ENCODE measurements at places on chromosomes 5 and 9.

- no peak for DNase-seq
Measured at GRCh38 chr9:8679371-8679822, 879.8 kb upstream of the DMAC1 start.

DNA sequence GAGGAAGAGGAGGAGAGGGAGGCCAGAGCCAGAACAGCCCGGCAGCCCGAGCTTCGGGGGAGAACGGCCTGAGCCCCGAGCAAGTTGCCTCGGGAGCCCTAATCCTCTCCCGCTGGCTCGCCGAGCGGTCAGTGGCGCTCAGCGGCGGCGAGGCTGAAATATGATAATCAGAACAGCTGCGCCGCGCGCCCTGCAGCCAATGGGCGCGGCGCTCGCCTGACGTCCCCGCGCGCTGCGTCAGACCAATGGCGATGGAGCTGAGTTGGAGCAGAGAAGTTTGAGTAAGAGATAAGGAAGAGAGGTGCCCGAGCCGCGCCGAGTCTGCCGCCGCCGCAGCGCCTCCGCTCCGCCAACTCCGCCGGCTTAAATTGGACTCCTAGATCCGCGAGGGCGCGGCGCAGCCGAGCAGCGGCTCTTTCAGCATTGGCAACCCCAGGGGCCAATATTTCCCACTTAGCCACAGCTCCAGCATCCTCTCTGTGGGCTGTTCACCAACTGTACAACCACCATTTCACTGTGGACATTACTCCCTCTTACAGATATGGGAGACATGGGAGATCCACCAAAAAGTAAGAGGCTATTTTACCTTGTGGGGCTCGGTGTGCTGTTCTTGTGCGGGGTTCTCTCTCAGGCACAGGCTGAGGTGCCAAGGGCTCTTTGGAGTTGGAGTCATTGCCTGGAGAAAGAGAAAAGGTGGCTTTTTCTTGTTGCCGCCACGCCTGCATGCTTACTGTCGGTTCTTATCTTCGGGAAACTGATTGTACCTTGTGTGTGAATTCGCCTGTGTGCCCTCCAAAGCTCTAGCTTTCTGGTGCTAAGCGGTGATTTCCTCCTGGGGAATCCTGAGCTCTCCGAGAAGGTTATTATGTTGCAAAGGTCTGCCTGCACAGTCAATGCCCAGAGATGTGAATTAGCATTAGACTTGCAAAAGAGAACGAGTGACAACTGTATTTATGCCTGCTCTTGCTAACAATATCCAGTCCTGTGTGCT, at the start of gene ISL1:
ISL1 (plus strand) TSS at position 318 of the 991 bp plus-strand sequence; CDS start at position 542, 224 bp downstream.
- DNase-seq = no peak

- no peak for DNase-seq
Measured at GRCh38 chr9:25602400-25603044, 75.7 kb downstream of the TUSC1 start.

- DNase-seq = no peak
Measured at GRCh38 chr5:148011398-148012137, 52.2 kb upstream of the SPINK5 start.

DNA sequence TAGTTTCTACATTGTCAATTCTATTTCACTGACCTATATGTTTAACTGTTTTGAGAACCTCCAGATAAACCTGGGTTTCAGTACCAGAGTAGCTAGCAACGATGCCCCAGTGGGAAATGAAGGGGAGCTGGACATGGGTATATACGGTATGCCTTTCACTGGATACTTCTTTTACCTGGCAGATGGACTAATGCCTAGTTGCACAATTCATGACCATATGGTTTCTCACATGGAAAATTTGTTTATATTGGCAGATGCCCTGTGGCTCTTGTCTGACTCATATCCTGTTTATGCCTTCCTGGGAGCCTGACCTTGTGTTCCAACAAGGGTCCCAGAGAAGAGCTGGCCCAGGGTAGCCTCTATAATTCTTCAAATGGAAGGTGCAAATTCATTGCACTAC, 144.1 kb downstream of the MAT2B start:
- no peak for DNase-seq

- no peak for DNase-seq
Measured at GRCh38 chr5:134594797-134595457, 37.7 kb downstream of the SAR1B start.

GRCh38 chr5:39409033-39409432, 15.7 kb downstream of the DAB2 start:
- no peak for DNase-seq

DNA sequence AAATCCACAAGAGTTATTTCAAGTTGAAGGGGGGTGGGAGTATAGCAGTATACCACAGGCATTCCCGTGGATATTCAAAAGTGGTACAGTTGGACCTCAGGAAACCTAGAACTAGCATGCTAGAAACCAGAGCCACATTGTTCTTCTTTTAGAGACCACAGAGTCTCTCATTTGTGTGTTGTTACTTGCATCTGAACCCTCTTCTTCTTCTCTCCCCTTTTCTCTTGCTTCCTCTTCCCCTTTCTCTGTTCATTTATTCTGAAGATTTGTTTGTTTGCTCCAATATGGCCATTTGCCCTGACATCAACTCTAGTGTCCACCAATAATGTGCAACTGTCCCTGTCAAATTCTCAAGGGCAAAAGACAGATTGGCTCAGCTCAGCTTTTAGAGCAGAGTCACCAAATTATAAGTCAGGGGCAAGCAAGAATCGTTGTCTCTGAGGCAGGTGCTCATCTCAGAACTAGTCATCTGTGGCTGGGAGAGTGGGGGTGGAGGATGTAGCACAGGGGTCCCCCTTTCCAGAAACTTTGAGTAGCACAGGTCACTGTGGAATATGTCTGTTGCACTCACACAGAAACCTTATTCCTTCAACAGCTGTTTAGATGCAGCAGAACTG, 321.1 kb downstream of the ARRDC3 start:
- no peak for DNase-seq

DNA sequence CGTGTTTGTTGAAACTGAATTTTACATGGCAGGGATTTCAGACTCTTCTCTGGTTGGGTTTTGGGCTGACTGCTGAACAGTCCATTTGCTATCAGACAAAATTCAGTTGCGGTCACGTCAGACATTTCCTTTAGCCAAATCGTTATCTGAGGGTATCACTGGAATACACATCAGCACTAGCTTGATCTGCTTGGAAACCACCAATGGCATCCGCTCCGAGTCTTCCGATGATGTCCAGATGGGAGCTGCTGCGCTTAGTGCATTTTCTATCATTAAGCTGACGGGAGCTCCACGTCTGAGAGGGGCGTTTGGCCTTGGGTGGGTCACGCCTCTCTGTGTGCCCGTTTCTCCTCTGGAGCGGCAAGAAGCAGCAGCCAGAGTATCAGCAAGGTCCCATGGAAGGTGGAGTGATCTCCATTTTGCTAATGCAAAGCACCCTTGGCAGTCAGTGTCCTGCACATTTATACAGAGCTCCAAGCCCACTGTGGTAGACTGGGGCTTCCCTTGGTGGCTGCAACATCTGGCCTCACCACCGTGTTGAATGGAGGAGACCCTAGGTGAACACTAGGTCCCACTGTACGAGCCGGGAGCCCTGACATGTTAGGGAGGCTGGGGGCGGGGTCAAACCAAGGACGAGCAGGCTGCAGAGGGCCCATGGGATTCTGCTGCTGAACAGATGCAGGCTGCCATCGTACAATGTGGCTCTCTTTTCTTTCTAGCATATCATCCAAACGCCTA, 134.6 kb upstream of the PHYKPL start:
- DNase-seq = no peak

DNA sequence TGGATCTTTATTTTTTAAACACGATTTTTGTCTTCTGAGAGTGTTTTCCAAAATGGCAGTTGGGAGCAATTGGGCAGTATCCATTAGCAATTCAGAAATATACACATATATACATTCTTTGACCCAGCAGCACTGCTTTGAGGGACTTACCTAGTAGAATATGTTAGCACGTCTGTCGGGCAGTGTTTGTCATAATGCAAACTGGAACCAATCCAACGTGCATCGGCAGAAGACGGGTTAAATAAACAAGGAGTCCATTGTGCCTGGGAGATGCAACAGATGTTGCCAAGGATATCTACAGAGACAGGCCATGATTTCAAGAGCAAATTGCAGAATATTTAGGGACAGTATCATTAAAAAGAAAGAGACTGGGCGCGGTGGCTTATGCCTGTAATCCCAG, 107.0 kb downstream of the COL5A1 start:
- DNase-seq = no peak

DNA sequence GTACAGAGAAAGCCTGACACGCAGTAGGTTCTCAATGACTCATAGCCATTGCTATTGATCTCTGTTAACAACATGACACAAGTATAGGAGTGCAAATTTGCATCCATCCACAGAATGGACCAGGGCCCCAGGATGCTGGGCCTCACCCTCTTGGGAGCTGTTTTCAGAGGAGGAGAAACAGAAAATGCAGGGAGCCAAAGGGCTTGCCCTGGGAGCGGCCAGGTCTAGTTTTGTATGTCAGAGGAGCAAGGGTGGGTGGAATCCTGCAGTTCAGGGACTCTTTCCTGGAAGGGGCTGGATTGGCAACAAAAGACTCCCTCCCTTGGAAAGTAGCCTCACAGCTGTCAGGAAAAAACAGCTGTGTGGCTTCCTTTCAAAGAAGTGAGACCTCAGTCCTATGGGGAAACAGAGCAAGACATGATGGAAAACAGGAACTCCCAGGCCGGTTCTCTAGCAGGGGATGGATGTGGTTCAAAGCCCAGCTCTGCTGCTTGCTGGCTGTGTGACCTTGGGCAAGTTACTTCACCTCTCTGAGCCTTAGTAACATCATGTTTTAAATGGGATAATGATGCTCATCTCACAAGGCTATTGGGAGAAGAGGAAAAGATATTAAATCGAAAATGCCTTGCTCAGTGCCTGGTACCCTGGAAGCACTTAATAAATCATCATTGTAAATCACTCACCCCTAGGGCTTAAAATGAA, 50.5 kb upstream of the SH3PXD2B start:
- no peak for DNase-seq

GRCh38 chr9:17906841-17907778, 328.2 kb downstream of the SH3GL2 start:
- DNase-seq = no peak

DNA sequence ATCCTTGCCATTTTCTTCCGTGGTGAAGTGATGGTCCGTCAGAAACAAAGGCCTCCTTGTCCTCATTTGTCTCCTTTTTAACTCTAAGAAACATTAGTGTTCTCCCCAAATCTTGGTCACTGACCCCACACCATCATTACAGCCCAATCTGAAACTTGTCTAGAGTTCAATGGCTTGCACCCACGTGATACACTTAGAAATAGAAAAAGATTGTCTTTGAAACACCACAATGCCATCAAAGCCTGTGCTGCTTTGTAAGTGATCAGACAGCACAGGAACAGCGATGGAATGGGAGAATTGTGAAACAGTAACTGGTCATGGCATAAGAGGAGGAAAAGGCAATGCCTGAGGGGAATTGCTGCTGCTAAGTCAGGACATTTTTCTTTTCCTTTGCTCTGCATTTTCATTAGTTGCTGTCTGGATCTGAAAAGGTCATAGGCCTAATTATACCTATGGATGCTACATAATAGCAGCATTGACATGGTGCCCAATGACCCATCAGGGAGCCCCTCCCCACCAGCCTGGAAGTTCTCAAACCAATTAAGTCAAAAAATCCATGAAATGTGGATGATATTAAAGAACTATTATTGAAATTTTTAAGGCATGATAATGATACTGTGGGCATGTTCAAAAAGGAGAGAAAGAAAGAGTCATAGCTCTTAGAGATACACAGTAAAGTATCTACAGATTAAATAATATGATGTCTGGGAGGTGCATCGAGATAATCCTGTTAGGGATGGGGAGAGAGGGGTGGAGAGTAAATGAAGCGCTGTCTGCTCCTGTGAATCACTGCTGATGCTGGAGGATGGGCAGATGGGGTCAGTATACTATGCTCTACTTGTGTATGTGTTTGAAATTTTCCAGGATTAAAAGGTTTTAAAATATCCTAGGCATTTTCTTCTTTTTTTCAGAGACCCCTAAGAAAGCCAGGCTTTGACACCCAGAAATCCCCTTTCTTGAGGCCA, 83.6 kb downstream of the ENC1 start:
- no peak for DNase-seq

DNA sequence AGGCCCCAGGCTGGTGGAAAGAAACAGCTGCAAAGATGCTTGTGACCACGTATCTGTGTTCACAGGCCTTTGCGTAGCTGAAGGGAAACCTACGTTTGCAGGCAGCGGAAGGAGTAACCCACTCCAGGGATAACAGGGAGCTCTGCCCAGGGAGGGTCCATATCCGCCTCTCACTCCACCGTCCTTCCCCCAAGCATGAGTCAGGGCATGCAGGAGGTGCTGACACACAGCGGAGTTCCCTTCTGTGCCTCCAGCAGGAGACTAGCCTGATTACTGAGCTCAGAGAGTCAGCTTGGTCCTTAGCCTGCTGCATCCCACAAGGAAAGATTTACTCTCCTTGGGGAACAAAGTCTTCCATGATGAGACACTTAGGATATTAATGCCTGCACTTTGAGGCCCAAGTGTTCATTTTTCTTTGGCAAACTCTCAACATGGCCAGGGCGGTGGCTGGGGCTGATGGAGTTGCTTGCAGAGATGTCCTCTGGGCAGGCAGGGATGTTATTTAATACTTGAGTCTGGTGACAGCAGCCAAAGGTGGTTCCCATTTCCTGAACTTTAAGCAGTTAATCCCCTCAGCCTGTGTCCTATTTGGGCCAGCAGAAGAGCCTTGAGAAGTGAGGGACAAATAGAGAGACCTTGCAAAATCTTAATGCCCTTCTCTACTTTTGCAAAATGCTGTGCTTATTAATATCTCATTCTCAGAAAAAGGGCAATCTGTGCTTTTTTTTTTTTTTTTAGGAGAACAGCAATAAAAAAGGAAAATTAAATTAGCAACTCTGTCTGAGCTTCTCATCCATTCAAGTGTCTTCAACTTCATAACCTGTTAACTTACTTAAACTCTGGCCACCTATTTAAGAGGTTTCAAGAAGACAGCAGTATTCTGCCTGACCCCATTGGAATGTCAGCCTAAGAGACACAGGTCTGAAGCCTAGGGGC, 222.1 kb downstream of the HSPA4 start:
- no peak for DNase-seq

Measured in activated naive CD4-positive, alpha-beta T cell treated with anti-CD3 and anti-CD28 coated beads, Interleukin-2, amount 50 U/mL, for 16 hours (primary cell).